Melanocyte of skin (primary cell): ENCODE measurements at places on chromosomes 3 and 15. TPM values are rescaled to one million over a fixed set of nuclear protein-coding genes. Genes with fewer than 3 reads are reported as not detected.

The C3orf18 gene
- 7.7 and 11.1 TPM in 2 replicates for total RNA-seq

The IP6K1 gene
- 67.3 and 72.8 TPM in 2 replicates for total RNA-seq

The PCSK6 gene
- 0.31 and 0.33 TPM in 2 replicates for total RNA-seq

The SH2D7 gene
- total RNA-seq = not detected in 2 replicates

The NPAP1 gene
- total RNA-seq = not detected in 2 replicates

The PTPRG gene
- 23.0 and 40.1 TPM in 2 replicates for total RNA-seq

The CCR3 gene
- total RNA-seq = not detected in 2 replicates

The GOLGA6B gene
- under 0.01 TPM in 1 of 2 replicates, not detected in the other for total RNA-seq

The PKM gene
- 1,343 and 1,482 TPM in 2 replicates for total RNA-seq

The STAC gene
- total RNA-seq = under 0.01 TPM in 1 of 2 replicates, not detected in the other

The HACL1 gene
- total RNA-seq = 61.9 and 116 TPM in 2 replicates

The PDZRN3 gene
- total RNA-seq = 35.8 and 49.4 TPM in 2 replicates

The TP53BP1 gene
- 43.0 and 47.3 TPM in 2 replicates for total RNA-seq

The RTP2 gene
- total RNA-seq = not detected in 2 replicates

The IGSF11 gene
- total RNA-seq = 96.2 and 164 TPM in 2 replicates

The COL6A5 gene
- under 0.01 TPM in 1 of 2 replicates, not detected in the other for total RNA-seq
